Fibroblast of skin of right quadriceps (primary cell): ENCODE measurements at places on chromosomes 13 and 19.

DNA sequence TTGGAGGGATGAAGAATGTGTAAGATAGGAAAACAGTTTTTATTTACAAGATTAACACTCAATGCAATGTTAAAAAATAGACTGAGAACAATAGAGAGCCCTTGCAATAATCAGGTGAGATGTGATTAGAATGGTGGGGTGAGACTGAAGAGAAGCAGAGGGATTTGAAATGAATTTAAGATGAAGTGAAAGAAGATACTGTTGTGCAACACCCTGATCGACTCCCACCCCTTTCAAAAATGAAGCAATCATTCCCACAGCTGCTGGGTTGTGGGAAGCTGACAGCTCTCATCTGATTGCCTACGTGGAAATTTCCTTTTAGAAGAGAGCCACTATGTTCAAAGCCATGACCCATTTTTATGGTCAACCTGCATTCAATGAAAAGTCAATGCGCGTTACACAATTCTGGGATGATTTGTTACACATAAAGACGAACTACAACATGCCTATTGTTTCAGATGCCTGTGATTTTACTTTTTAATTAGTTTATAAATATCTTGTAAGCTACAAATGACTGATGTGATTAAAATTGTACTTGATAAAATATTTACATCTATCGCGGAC, 1374.8 kb downstream of the PCDH9 start:
- no peak for DNase-seq

GRCh38 chr19:5953030-5953589, 24.8 kb downstream of the RANBP3 start:
- peak; percentile 67 for DNase-seq

DNA sequence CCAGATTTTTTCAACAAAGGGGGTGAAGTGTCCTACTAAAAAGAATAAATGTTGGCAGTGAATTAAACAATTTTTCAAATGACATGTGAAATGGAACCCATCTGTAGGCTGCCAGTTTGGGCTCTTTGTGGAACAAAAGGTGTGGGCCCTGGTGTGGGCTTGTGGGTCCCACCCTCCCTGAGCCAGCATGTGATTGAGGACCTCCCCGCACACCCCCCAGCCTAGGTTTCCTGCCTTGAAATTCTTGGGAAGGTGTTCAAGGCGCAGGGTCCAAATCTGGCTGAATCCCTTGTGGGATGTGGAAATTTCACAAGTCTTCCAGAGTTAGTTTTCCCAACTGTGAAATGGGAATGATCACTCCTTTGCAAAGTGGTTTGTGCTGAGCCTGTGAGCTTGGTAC, 4.1 kb downstream of the GGN start:
- no peak for DNase-seq

- DNase-seq, result no peak
Measured at GRCh38 chr13:38528986-38529385, 157.9 kb upstream of the FREM2 start.

GRCh38 chr13:37601648-37602440, 3.3 kb upstream of the POSTN start:
- no peak for DNase-seq

DNA sequence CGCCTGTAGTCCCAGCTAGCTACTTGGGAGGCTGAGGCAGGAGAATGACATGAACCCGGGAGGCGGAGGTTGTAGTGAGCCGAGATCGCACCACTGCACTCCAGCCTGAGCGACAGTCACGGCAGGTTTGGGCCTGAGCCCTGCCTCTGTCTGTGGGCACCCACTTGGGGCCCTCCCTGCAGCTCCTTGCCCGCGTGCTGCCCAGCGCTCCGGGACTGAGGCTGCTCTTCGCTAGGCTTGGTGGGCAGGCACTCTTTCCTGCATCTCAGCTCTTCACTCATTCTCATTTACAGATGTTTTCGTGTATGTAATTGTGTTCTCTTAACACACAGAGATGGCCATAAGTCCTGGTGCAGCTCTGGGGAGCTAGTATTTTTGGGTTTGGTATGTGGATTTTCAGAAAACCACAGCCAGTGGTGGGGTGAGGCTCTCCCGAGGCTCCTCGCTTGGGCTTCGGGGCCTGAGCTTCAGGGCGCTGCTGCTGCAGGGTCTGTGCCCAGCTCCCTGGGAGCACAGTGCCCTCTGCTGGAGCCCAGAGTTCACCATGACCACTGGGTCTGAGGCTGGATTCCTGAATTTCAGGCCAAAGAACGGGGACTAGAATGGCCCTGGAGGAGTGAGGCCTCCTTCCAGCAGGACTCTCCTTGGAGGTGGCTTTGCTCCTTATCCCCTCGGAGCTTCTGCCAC, 15.2 kb downstream of the UPF1 start:
- DNase-seq, result peak; percentile 75

GRCh38 chr13:93467175-93467574, 240.6 kb downstream of the GPC6 start:
- peak; percentile 36 for DNase-seq

GRCh38 chr19:44692379-44692721, 6.6 kb upstream of the CEACAM16 start:
- DNase-seq, result no peak

- peak; percentile 41 for DNase-seq
Measured at GRCh38 chr13:20492641-20493040, 33.0 kb downstream of the CRYL1 start.

GRCh38 chr19:18440936-18441803, 3.2 kb upstream of the ISYNA1 start:
- DNase-seq, result no peak

DNA sequence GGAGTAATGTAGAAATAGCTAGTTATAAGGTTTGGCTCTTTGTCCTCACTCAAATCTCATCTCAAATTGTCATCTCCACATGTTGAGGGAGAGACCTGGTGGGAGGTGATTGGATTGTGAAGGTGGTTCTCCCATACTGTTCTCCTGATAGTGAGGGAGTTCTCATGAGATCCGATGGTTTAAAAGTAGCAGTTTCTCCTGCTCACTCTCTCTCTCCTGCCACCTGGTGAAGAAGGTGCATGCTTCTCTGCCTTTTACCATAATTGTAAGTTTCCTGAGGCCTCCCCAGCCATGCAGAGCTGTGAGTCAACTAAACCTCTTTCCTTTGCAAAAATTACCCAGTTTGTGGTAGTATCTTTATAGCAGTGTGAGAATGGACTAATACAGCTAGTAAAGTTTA, 849.4 kb downstream of the DACH1 start:
- DNase-seq, result no peak

DNA sequence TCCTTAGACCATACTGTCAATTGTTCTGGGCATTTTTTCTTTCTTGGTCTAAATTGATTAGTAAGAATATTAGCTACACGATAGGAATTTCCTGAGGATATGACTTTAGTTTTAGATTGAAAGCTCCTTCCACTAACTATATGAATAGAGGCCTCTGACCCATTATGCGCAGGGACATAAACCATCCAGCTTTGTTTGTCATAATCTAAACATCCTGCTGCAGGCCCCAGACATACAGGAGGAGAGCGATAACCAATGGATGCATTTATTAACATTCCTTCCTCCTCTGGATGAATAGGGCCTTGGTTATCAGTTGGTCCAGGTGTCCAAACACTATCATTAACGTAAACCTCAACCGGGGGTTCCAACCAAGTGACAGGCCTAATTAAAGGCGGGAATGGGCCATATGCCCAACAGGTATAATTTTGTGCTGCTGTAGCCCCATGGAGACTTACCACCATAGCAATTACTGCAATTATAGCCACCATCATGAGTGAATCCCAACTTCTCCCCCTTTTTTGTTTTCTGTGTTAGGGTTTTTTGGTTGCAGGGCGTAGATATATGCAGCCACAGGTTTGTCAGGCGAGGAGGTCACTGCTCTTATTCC, 32.6 kb downstream of the CLEC4M start:
- DNase-seq, result no peak

GRCh38 chr19:9793071-9793591, 24.6 kb upstream of the ZNF846 start:
- peak; percentile 43 for DNase-seq

GRCh38 chr19:12828494-12828893, 5.9 kb downstream of the RTBDN start:
- no peak for DNase-seq

DNA sequence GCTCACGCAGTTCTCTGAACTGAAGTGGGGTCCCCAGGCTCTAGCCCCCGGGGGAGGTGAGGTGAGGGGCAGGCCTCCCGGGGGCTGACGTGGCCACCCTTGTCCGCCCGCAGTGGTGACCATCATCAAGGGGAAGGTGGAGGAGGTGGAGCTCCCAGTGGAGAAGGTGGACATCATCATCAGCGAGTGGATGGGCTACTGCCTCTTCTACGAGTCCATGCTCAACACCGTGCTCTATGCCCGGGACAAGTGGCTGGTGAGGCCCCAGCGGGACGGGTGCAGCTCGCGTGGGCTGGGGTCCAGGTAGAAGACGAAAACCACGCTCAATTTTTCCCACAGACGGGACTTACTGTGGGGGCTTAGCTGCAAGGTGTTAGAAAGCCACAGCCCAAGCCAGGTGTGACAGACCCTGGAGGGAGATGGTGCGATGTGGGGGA, 5.6 kb upstream of the ADM5 start:
- no peak for DNase-seq

- DNase-seq, result no peak
Measured at GRCh38 chr13:79593121-79593520, 112.2 kb downstream of the NDFIP2 start.

DNA sequence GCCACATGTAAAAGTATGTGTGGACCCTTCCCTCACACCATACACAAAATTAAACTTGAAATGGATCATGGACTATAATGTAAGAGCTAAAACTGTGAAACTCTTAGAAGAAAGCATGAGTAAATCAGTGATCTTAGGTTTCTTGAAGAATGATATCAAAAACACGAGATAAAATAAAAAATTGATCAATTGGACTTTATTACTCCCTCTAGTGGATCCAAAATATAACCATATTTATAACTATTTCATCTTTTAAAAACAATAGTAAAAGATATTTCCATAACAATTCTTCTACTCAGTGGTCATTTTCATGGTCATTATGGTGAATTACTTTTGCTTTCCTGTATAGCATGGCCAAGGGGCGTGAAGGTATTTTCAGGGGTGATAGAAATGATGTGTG, 174.6 kb upstream of the LSM14A start:
- no peak for DNase-seq

DNA sequence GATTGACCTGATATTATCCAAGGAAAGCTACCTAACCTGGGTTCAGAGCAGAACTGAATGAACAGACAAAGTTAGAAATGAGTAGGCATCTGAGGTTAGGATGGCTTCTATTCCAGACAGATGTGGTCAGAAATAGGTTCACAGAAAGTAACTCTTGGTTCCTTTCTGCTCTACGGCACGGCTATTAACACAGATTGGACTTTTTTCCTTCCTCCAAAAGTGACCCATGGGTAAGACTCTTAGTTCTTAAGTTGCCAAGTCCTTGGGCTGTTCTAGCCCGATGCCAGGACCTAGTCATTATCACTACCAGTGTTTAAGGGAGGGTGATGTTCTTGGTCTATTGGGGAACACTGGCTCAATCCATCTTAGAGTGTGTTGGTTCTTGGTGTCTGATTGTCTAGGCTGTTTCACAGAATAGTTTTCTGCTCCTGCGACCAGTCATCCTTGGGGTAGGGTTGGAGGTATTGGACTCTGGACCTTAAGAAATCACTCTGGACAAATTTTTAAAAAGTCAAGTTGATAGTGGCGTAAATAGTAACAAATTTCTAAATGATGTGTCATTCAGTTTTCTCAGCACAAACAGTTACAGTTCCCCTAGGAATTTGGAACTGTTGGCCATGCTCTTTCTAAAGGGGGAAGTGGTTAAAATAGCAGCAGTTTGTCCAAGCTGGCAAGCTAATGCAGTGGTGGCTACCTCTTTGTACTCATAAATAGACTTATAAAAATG, 60.1 kb upstream of the MYCBP2 start:
- peak; percentile 75 for DNase-seq

DNA sequence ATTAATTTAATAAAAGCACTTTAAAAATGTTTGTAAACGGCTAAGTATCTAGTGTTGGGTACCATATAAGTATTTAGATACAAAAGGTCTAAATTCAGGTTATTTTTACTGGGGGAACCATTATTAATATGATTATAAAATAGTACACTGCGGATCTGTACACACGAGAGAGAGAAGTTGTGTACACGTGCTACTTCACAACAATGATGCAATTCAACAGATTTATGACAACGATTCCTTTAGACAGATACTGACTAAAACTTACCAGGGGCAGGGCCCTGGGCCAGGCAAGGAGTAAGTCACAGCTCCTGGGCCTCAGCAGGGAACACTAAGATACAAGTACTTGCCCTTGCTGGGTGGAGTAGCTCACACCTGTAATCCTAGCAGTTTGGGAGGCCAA, 29.1 kb upstream of the TPTE2 start:
- no peak for DNase-seq

DNA sequence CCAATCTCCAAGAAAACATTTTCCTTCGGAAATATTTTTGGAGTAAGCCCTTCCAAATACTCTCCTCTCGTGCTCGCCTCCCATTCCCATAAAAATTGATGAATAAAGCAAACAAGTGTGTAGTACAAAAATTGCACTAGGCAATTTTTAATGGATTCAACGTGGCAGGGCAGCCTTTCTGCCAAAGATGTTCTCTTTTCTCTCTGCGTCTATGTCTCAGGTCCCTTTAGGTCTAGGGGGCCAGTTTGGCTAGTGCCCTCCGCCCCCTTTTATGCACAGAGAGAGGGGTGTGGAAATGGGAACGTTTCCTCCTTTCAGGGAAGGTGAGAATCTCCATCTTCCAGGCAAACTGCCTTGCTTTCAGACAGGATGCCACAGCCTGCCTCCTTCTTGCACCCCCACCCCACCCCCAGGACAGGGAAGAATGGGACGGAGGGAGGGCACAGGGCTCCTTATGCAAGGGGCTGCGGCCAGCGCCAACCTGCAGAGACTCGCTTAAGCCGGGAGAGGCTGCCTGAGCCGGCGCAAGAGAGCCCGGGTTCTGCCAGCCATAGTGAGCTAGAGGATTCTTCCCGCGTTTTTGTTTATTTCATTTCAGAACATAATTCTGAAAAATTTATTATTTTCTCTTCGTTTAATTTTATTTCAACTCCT, 2.7 kb upstream of the ZIC2 start:
- DNase-seq, result no peak

- DNase-seq, result peak; percentile 29
Measured at GRCh38 chr19:4676955-4677731, 7.0 kb upstream of the MYDGF start.

- no peak for DNase-seq
Measured at GRCh38 chr13:21458451-21458812, 671 bp downstream of the ZDHHC20 start.

GRCh38 chr19:14632286-14632685, 42.4 kb downstream of the ADGRE3 start:
- DNase-seq, result no peak

DNA sequence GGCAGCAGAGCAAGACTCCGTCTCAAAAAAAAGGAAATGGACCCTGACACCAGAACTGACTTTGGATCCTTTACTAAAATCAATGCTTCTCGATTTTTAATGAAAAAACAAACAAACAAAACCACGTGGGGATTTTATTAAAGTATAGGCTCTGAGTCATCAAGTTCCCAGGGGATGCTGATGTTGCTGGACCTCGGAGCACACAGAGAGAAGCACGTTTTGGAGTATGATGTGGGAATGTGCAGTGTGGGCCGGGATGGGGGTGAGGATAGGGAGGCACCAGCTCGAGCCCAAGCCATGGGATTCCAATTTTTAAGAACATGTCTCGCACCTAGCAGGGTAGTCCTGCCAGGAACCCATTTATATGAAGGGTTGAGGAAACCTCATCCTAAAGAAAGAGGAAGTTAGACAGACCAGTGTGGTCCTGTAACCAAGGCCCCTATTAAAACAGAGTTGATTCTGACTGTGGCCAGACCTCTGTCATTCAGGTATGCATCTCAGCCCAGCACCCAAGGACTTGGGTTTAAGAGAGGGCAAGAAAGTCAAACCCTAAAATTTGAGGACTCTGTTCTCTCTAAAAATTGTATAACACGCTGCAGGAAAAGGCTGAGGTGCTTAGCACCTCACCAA, 6.4 kb downstream of the FLT1 start:
- peak; percentile 57 for DNase-seq

- no peak for DNase-seq
Measured at GRCh38 chr13:98945863-98946605, 31.8 kb downstream of the DOCK9 start.
